ENCODE measurements at places on chromosomes 1 and 21.

DNA sequence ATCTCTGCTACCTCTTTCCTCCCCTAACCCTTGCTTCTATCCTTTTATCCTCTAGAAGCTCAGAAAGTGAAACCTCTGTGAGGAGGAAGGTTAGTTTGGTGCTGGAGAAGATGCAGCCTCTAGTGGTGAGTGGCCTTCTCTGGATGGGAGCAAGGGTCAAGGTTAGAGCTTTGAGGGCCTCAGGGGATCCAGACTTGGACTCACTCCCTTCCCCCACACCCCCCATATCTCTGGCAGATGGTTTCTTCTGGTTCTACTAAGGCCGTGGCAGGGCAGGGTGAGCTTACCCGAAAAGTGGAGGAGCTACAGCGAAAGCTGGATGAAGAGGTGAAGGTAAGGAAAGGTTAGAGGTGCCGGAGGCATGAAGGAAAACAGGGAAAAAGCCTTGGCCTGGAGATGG, 9.2 kb downstream of the CGN start:
- DNase-seq, result no peak

DNA sequence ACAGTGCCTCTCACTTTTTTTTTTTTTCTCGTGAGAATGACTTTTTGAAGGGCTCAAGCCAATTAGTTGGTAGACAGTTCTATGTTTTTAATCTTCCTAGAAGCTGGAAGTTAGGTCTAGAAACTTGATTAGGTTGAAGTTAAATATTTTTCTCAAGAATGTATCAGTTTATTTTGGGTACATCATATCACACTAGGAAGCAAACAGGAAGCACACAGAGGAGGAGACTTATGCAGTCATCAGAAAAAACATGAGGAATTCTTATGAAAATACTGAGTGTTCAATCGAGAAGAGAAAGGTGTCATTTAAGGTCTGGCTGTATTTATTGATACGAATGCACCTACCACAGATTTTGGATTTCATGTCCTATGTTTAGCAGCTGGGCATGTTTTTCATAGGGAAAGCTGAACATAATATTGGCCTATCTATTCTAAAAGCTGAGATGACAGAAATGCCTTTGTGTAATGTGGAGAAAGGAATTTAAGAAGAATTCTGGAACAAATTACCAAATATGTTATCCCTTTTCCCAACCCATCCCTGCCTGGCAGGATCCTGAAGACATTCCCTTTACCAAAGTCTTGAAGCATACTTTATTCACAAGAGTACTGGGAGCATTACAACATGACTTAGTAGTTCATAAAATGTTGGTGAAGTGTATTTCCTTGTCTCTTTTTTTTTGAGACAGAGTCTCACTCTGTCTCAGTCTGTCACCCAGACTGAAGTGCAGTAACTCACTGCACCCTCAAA, 17.5 kb upstream of the ZFP69B start:
- DNase-seq, result no peak

GRCh38 chr1:114034567-114035303, 55.5 kb downstream of the OLFML3 start:
- DNase-seq, result no peak

- DNase-seq, result no peak
Measured at GRCh38 chr1:94698356-94698755, 121.8 kb upstream of the SLC44A3 start.

DNA sequence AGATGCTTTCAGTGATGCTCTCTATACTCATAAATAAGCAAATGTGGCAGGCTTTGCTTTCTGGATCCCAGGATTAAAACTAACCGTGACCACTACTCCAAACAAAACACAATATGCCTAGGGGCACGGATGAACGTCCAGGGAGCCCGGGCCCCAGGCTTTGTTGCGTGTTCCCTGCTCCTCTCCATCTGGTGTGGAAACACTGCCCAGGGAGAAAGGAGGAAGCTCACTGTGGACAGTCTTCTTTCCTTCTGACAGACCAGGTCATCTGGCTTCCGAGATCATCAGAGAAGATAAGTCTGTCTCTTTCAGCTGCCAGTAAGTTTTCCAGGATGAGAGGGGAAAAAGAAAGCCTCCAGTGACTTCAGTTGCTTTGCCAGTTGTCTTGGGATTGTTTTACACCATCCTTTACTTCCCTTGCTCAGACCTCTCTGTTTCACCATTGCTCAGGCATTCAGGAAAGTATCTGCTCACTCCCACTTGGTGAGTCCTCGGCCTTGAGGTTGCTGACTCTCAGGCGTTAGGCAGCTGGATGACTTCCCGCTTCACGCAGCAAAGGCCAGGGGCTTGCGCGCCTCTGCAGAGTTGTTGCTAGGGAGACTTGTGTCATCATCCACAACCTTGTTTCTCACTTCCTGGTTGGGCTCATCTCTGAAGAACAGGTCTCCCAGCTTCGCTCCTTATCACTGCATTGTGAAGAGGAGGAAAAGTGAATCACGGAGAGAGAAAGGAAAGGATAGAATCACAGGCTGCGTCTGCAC, 20.6 kb upstream of the PGD start:
- no peak for DNase-seq

GRCh38 chr1:94983171-94983739, 56.3 kb upstream of the CNN3 start:
- DNase-seq, result no peak

- no peak for DNase-seq
Measured at GRCh38 chr1:199878823-199879222, 148.7 kb upstream of the NR5A2 start.

Data from stimulated activated CD8-positive, alpha-beta memory T cell treated with anti-CD3 and anti-CD28 coated beads, Interleukin-4, amount 100 ng/mL, for 48 hours (primary cell).